ENCODE measurements at places on chromosomes 7 and 10.

DNA sequence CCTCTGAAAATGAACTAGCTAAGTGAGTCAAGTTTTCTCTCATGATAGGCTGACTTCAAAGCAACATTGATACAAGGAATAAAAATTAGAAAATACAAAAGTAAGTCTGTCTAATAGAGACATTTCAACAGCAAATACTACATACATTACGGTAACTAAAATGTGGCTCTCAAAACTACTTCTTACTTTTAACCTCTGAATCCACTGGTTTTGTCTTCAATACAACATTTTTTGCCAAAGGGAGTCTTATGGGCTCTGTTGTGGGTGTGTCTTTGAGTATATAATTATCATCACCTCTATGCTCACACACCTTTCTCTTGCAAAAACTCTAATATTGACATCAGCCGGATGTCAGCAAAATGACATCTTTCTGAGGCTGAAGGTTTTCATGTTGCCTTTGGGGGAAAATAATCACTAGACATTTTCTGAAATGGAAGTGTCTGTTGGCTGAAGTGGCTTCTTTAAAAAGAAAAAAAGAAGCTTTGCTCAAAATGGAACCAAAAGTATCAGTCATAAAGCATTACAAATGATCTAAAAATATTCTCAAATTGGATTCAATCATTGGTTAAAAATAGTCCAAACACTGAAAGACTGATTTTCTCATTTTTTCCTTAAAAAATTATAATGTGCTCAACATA is 41.8 kb upstream of the FAM133B start:
- peak; percentile 64 for DNase-seq

- DNase-seq, result no peak
Observed at GRCh38 chr10:107557916-107558315, 393.4 kb upstream of the SORCS1 start.

- peak; percentile 69 for DNase-seq
Observed at GRCh38 chr7:92634205-92634604, 44.0 kb upstream of the FAM133B start.

- peak; percentile 97 for DNase-seq
Observed at GRCh38 chr10:78033637-78034470, at the start of gene RPS24. Gene RPS24, plus strand, starts transcription at chr10:78033863. Its CDS starts 39 bp downstream, at chr10:78033902.

GRCh38 chr7:30074422-30075030 is 46.3 kb downstream of the PLEKHA8 start:
- peak; percentile 44 for DNase-seq

- DNase-seq, result no peak
Observed at GRCh38 chr10:48205918-48206317, 68.6 kb downstream of the FRMPD2 start.

- DNase-seq, result no peak
Observed at GRCh38 chr10:130421909-130422308, 285.7 kb downstream of the GLRX3 start.

DNA sequence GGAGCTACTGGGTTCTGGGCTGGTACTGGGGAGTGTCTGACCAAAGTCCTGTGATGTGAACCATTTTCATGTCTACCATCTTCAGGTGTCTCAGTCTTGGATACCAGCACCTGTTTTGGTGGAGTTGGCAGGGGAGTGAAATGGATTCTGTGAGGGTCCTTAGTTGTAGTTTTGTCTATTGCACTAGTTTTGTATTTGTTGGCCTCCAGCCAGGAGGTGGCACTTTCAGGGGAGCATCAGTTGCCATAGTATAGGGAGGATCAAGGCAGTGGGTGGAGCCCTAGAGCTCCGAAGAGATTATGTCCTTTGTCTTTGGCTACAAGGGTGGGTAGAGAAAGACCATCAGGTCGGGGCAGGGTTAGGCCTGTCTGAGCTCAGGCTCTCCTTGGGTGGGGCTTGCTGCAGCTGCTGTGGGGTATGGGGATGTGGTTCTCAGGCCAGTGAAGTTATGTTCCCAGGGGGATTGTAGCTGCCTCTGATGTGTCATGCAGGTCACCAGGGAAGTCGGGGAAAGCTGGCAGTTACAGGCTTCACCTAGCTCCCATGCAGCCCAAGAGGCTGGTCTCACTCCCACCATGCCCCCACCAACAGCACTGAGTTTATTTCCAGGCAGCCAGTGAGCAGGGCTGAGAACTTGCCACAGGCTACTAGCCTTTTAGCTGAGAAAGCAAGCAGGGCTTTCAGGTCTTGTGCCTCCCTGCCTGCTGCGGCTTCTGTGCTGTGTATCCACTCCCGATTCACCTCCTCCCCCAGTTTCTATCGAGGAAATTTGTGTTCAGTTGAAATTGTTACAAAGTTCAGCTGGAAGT is 153.1 kb downstream of the ZNF365 start:
- no peak for DNase-seq

- DNase-seq, result no peak
Observed at GRCh38 chr7:99201027-99201426, 6.9 kb downstream of the KPNA7 start.

GRCh38 chr10:110022716-110023504 is 15.1 kb downstream of the ADD3 start:
- DNase-seq, result no peak

- no peak for DNase-seq
Observed at GRCh38 chr10:110684800-110685446, 40.8 kb downstream of the RBM20 start.

GRCh38 chr10:68665841-68666240 is 55.2 kb upstream of the CCAR1 start:
- DNase-seq, result no peak

- no peak for DNase-seq
Observed at GRCh38 chr7:110685899-110686298, 405.0 kb upstream of the LRRN3 start.

DNA sequence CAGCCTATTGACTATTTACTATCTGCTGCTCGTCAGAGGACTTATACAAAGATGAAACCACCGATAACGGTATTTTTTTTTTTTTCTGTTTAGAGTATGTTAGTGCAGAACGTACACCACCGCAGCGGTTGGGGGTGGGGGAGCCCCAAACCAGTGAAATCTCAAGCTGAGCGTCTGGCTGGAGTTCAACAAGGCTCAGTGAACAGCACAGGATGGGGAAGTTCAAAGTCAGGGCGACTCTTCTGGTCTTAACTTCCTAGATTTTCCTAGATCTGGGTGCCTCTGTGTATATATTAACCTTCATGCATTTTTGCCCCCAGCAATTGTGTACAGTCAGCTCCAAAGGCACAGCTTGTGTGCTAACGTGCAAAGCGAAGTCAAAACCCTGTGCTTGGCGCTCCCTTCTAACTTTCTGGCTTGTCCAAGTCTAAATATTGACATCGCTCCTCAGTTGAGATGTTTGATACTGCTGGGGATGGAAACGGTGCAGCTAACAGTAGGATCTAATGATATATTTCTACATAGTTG is 1.1 kb downstream of the RHOBTB1 start:
- DNase-seq, result peak; percentile 70

DNA sequence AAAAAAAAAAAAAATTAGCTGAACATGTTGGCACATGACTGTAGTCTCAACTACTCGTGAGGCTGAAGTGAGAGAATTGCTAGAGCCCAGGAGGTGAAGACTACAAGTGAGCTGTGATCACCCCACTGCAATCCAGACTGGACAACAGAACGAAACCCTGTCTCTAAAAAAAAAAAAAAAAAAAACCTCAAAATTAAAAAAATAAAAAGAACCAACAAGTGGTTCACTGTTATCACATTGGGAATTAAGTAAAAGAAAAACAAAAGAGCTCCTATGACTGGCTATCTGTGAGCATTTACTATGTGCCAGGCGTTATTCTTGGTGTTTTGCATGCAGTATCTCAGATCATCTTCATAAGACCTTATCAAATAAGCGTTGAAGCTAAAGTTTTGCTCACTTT is 66.0 kb downstream of the ANLN start:
- no peak for DNase-seq

GRCh38 chr7:87004956-87005355 is 54.5 kb downstream of the ELAPOR2 start:
- DNase-seq, result no peak

- no peak for DNase-seq
Observed at GRCh38 chr7:85896531-85896930, 709.7 kb upstream of the SEMA3D start.

- peak; percentile 61 for DNase-seq
Observed at GRCh38 chr10:90779548-90779947, 78.3 kb downstream of the HTR7 start.

DNA sequence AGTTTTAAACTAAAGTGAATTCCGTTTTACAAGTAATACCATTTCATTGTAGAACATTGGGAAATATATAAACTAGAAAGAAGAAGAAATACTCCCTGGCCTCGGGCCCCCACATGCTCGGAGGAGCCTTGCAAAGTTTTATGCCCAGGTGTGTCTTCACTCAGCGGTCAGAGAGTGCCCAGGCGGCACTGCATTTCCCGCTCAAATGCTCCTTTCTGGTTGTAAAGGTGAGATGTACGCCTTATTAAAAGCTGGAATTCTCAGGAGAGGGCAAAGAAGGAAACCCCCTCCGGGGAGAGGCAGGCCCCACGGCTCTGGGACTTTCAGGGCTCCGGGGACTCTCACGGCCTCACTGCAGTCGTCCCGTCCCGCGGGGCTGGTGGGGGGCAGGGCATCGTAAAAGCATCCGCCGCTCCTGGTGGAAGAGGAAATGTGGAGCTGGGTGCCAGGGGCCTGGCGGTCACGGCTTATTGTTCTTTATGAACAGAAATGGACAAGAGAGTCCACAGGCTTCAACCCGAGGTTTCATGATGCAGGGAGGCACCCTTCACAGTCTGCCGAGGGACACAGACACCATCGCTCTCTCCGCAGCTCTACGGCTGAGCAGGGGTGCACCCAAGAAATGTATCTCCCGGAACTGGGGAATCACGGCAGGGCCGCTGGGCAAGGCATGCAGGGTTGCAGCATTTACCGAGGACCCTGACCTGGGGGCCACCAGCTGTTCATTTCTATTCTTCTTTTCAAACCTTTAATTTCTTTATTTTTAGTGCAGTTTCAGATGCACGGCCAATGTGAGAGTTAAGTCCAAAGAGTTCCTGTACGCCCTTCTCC is 47.7 kb upstream of the INPP5A start:
- DNase-seq, result no peak

DNA sequence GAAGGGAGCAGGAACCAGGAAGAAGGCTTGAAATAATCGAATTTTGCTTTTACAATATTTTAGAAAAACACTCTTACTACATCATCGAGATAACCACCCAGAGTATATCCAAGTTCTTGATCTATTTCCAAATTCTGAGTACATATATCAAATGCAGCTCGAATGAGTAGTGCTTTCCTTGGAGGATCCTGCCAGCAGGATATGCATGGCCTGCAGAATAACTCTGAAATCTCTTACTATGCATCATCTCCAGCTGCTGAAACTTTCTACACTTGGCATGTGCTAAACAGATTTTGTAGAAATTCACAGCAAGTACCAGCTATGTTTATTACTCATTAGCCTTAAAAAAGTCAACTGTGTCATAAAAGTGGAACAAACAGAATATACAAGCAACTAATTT is 44.0 kb upstream of the ANK3 start:
- DNase-seq, result peak; percentile 44

DNA sequence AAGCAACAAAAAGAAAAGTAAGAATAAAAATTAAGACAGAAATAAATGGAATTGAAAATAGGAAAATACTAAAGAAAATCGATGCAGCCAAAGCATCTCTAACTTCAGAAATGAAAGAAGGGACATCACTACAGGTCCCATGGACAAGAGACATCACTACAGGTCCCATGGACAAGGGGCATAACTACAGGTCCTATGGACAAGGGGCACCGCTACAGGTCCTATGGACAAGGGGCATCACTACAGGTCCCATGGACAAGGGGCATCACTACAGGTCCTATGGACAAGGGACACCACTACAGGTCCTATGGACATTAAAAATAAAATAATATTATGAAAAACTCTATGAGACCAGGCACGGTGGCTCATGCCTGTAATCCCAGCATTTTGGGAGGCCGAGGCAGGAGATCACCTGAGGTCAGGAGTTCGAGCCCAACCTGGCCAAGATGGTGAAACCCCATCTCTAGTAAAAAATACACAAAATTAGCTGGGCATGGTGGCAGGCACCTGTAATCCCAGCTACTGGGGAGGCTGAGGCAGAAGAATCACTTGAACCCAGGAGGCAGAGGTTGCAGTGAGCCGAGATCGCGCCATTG is 101.0 kb upstream of the DNAAF5 start:
- DNase-seq, result no peak

- DNase-seq, result peak; percentile 71
Observed at GRCh38 chr10:68897336-68897741, 3.8 kb upstream of the DDX50 start.

- DNase-seq, result no peak
Observed at GRCh38 chr10:21687266-21688008, 153.4 kb downstream of the MLLT10 start.

- DNase-seq, result no peak
Observed at GRCh38 chr7:35781200-35781701, 19.6 kb upstream of the SEPTIN7 start.

DNA sequence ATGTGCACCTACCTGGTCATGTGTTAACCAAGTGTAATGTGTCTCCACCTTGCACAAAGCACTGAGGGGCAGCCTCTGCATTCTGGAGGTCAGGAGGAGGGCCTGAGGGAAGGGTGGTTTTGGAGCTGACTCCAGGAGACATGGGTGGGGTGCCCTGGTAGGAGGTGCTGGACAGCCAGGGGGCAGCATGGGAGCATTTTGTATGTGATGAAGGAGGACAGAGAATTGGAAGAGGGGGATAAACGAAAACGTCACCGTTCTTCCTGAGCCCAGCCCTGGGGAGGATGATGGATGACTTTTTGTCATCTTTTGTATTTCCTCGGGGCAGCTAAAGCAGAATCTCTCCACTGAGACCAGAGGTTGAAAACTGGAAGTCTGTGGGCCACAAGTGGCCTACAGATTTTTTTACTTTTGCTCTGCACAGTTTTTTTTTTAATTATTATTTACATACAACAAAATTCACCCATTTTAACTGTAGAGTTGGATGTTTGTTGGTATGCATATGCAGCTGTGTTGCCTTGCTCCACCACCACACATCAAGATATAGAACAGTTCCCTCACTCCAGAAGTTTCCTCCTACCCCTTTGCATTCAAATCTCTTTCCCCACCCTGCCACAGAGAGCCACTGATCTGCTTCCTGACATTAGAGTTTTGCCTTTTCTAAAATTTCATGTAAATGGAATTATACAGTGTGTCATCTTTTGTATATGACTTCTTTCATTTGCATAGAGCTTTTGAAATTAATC is 242.5 kb downstream of the VTI1A start:
- peak; percentile 14 for DNase-seq

DNA sequence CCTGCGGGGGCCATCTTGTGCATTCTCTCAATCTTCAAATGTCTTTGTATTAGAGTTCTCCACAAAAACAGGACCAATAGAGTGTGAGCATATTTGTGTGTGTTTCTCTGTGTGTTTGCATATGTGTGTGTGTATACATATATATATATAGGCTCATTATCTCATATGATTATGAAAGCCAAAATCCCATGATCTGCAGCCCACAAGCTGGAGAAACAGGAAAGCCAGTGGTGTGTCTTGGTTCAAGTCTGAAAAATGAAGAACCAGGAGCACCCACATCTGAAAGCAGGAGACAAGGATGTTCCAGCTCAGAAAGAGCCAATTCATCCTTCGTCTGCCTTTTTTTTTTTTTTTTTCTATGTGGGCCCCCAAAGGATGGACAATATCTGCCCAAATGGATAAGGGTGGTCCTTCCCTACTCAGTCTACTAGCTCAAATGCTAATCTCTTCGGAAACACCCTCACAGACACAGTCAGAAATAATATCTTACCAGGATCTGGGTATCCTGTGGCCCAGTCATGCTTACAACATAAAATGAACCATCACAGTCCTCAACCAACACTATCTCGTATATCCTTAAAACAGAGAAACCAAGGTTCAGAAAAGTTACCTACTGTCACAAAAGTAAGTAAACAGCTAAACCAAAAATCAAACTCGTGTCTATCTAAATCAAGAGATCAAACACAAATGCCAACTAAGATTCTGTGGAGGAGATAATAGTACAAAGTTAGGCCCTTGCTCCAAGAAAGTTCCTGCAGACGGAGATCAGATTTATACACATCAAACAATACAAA is 141.9 kb downstream of the JMJD1C start:
- peak; percentile 38 for DNase-seq
